ENCODE measurements at places on chromosomes 6 and 20.
A peak's percentile ranks its signal among the peaks of the same experiment; 100 is the strongest.

DNA sequence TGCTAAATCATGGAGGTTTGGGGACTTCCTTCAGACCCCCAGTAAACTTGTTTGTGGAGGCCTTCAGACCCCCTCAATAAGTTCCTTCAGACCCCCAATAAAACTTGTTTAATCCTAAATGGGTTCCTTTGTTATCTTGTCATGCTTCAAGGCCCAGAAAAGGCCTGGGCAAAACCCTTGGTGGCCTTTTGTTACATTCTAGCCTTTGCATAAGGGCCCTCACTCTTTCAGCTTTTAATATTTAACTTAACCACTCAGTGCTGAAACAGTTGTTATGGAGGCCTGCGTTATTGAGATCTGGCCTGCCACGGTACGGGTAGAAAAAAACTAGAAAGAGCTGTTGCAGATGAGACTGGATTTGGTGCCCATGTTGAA is 4.3 kb upstream of the DYNLRB1 start:
- DNase-seq: no peak

DNA sequence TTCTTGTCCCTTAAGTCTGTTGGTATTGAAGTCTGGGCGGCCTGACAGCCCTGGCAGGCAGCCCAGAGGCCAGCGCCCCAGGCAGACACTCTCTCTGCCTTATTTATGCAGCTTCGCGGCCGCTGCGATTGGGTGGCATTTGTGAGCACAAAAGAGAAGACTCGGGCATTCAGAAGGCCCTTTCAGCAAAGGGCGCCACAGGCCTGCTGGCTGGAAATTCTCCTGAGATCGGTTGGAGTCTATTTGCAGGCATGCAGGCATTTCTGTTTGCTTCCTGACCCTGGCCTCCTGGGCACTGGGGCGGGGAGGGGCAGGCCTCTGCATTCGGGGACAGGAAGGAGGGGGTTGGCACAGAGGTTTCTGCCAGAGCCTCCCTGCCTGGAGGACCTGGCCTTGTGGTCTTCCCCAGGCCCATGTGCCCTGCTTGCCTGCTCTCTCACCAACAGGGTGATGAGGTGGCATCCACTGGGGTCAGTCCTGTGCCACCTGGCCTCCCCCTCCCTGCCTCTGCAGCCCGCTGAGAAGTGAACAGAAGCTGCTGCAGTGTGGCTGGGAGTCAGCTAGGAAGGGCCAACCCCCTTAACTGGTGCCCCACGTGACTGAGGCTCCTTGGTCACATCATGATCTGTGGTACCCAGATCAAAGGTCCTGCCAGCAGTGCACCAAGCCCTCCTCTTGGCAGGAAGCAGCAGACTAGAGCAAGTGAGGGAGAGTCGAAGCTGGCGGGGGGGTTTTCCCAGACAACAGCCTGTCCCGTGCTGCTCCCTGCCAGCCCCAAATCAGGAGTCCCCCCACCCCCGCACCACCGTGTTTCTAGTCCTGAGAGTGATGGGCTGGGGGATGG is 16.6 kb upstream of the CCDC167 start:
- DNase-seq: no peak

DNA sequence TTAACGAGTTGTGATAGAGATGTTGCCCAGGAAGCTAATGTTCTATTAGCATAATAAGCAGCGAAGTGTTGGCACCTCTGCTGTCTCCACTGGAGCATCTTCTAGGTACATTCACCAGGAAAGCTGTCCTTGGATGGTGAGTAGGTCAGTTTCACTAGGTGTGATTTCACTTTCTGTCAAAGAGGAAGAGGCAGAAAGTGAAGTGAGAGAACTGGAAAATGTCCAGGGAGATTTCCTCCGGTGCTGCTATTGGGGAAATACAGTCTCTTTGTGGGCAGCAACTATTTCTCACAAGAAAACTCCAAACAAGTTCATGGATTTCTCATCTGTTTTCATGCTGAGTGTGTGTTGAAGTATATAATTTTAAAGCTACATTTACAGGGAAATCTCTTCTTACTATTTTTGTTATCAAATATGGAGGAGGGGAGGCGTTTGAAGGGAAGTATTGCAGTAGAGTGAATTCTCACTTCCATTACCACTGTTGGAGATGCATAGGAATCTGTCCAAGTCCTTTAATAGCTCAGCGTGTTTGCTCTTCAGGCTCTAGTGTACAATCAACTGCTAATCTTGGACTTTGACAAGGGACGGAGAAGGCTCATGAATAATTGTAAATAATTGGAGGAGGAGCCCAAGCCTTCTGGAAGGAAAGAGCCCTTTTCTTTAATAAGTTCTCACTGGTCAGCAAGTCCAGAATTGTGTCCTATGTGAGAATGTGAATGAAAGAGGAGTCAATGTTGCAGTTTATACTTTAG is 16.1 kb upstream of the TSBP1 start:
- DNase-seq: no peak

DNA sequence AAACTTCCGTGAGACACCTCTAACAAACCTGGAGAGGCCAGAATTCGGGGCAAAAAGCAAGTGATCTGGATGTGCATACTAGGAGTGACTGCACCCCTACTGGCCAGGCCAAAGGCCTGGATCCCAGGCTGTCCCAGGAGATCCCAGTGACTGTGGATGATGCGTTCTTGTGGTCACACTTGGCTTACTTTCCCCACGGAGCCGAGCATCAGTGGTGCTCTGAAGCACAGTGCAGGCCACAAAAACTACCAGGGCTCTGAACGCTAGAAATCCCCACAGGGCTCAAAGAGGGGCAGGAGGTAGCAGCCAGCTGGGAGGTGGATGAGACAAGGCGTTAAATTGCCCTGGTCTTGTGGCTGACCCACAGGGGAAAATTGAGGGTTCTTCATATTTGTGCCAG is 7.1 kb downstream of the TRIM26 start:
- DNase-seq: no peak

DNA sequence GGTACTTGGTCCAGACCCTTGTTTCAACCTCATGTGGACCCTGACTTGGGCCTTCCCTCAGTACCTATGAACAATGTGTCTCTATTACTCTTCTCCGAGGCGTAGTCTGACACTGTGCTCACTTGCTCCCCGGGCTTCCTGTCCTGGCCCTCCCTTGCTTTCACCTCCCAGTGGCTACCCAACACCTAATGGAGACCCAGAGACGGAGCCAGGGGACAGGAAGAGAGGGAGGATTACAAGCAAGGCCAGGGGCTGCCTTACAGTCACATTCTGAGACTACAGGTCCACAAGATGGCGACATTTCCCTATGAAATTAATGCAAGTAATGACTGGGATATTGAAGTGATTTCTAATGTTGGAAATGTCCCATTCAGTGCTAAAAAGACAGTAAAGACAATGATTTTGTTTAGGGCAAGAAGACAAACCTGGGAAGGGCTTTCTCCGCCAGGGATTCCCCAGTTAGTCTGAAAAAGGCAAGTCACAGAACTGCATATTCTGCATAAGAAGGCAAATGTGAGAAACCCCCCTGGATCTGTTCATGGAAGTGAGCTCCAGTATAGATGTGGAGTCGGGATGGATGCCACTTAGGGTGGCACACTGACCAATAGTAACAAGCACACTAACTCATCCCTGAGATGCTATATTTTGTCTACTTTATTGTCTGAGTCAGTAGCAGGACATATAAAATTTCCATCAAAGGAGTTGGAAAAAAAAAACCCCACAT is 44.0 kb upstream of the ZBTB24 start:
- peak; percentile 69 for DNase-seq

GRCh38 chr6:119226089-119226488 is 123.5 kb downstream of the MAN1A1 start:
- no peak for DNase-seq

- no peak for DNase-seq
Observed at GRCh38 chr6:146595972-146596731, 2.6 kb upstream of the ADGB start.

DNA sequence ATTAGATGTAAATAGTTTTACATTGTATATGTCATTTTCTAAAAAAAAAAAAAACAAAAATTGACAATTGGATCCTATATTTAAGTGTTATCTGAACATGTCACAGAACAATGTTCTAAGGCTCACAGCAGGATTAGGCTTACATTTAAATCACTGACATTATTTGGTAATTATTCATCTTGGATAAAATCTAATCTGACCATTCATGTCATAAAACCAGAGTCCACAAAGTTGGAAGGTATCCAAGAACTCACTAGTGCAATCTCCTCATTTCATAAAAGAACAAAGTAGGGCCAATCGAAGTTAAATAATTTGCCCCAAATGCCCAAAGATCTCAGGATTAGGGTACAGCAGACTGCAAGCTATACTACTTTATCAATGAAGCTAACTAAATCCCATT is 73.0 kb downstream of the PDSS2 start:
- no peak for DNase-seq

DNA sequence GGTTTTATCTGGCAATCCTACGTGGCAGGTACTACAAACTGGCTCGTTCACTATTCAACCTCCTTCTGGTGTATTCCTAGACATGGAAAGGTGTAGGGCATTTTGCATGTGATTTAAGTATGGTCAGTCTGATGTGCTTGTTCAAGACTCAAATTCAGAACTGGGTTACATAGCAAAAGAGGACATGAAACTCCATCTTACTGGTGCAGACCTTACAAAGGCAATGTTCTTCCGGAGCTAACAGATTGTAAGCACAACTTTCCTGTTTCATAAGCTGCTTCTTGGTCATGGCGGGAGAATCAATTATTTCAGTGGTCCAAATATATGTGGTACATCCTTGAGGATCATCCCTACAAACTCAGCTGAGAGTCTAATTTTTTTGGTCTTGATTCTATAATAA is 703.4 kb downstream of the EPM2A start:
- no peak for DNase-seq

DNA sequence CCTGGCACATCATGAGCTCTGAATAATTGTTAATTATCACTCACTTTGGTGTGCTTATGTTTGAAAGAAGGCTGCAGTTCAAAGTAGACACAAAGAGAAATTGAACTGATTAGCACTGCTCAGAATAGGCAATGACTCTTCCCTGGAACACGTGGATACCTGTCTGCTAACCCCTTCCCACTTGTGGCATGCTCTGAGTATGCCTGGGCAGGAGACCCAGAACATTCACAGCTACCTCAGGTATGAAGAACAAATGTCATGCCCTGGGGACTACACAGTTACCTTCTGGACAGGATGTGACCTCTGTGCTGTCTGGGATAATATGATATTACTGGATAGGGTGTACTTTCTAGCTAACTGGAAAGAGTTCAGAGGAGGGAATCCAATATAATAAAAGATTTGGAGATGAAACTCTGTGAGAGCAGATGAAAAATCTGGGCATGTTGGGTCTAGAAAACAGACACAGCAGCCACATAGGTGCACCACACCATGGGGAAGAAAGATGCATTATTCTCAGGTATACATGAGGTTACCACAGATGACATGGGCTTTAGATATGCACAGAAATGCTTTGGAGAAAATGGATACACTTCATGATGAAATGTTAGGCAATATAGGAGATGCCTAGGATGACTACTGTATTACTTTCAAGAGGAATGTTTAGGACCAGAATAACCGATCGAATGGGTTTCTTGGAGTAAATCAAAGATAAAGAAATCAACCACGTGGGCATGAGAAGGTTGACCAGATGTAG is 324.2 kb upstream of the PREP start:
- no peak for DNase-seq
